ENCODE measurements at places on chromosomes 11 and 22.
A peak's percentile ranks its signal among the peaks of the same experiment; 100 is the strongest.

GRCh38 chr11:6655790-6656583, at the start of gene DCHS1:
Gene DCHS1, minus strand, starts transcription at chr11:6655809. Its CDS starts 14,196 bp downstream, at chr11:6641613.
- peak; percentile 11 for DNase-seq

GRCh38 chr11:134360050-134360835, 28.5 kb downstream of the GLB1L2 start:
- peak; percentile 27 for DNase-seq

DNA sequence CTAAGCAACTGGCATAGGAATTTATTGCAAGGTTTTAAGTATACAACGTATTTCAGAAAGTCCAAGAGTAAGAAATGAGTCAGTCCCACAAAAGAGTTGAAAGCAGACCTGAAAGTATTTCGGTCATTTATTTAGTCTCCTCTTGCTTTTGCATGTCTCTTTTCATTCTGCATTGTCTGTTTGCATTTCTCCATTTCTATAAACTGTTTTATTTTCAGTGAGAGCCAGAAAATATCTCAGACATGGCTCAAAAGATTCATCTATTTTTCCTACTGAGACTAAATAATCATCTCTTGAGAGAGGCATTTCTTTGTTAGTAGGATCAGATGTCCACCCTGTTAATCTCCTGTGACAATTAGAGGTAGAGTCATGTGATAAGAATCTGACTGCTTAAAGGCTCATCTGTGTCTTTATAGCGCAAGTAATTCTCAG, 219.1 kb upstream of the CCDC179 start:
- DNase-seq = no peak

GRCh38 chr11:16095756-16096155, 260.6 kb downstream of the SOX6 start:
- peak; percentile 14 for DNase-seq

- no peak for DNase-seq
Observed at GRCh38 chr11:39990421-39990831, 1469.0 kb downstream of the LRRC4C start.

GRCh38 chr11:129605815-129606214, 209.8 kb upstream of the TMEM45B start:
- DNase-seq = no peak

DNA sequence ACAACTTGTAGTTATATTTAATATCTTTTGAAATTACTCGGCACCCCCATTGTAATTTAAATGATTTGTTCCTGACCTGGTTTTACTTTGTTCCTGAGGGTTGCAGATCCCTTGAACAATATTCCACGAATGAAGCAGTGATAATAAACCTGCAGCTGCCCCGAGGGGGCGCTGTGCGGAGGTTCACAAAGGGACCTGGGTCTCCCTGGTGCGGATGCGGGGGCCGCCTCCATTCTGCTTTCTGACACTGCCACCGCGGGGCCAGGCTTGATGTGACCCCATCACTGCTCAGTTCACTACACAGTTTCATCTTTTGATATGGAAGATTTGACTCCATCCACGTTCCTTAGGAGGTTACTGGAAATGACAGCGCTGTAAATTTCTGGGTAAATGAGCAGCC, 62.9 kb upstream of the PRODH start:
- DNase-seq = no peak

- no peak for DNase-seq
Observed at GRCh38 chr22:19173047-19174035, 5.2 kb downstream of the SLC25A1 start.

GRCh38 chr11:75795276-75796090, 19.5 kb upstream of the UVRAG start:
- DNase-seq = peak; percentile 10

DNA sequence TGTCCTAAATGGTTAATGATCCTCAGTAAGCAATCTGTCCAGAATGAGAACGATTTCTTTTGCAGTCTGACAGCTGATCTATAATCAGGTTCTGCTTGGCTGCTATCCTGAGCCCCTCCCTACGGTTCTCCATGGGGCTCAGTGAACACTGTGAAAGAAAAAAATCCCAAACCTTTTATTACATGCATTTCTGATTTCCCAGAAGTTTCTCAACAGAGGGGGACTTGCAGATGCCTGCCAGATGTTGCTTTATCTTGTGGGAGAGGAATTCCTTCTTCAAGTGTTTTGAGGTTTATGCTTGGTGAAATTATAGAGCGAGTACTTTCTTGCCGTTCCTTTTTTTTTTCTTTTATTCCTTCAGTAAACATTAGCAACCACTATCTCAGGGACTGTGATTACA, 531.9 kb upstream of the ISX start:
- DNase-seq = peak; percentile 6

GRCh38 chr22:48235744-48236143, 1473.3 kb downstream of the TBC1D22A start:
- DNase-seq = no peak

- DNase-seq = peak; percentile 23
Observed at GRCh38 chr11:86068138-86068871, 579 bp downstream of the PICALM start.

- peak; percentile 74 for DNase-seq
Observed at GRCh38 chr11:13210424-13210823, 67.2 kb upstream of the BMAL1 start.

DNA sequence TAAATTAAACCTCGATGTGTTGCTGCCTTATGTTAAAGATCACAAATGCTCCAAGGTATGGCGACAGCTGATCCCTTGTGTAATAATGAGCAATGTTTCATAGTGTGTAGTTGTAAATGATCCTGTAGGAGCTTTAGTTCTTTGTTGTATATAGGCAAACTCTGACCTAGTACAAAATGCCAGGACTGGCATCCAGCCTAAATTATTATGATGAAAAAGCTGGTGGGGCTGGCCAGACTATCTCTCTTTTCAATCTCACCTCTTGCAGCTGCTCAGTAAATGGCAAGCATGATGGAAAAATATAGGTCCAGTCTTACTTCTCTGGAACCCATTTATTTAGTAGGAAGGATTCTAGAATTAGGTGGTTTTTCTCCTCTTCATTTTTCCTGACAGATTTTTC, 345.1 kb upstream of the C11orf87 start:
- no peak for DNase-seq

- DNase-seq = no peak
Observed at GRCh38 chr11:105070306-105070705, 25.2 kb upstream of the CARD16 start.

DNA sequence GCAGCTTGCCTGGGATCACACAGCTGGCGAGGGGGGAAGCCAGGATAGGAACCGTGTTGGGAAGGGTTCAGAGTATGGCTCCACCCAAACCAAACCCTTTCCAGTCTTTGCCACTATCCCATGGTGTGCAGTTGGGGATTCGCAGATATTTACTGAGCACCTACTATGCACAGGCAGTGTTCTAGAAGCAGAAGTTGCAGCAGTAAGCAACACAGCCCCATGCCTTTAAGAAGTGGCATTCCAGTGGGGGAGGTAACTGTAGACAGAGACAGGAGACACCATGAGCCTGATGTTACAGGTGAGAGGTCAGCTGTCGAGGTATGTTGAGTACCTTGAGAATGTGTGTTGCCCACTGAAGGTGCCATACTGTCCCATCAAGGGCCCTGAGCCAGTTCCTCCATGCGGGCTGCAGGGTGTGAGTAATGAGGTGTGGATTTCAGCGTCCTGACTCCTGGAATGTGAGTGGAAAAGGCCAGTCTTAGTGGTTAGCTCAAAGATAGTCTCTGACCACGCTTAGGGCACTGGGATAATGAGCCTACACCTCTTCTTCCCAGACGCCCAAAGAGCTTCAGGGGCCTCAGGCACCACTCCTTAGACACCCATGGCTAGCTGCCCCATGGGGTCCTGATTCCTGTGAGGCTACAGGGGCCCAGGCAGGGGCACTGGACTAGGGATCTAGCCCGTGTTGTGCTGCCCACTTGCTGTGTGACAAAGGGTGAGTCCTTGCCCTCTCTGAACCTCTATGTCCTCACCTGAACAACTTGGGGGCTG, 71.8 kb upstream of the TP53I11 start:
- peak; percentile 59 for DNase-seq

DNA sequence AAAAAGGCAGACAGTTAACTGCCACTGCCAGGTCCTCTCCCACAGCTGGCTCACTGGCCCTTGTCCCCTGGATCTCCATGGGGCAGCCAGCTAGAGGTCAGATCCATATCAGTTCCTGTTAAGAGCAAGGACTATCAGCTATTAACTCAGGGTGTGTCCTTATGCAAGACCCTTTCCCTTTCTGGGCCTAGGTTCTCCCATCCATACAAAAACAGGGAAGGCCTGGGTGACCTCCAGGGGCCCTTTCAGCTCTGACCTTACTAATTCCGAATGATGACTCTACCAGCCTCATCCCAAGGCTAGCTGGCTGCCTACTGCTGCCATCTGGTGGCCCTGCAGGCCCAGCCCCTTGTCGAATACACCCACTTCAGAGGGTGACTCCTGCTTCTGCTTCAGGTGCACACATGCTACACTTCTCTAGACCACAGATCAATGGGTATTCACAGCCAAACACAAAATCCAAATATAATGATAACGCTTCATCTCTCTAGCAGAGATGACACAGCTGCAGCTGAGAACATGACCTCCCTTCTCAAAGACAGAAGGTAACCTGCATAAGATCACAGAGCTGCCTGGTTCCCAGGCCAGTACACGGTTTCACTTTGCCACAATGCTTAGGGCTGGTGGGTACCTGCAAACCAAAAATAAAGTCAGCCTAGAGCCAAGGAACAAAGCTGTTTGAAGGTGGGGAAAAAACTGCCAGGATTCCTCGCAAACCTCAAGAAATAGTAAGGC, 34.1 kb downstream of the SERGEF start:
- peak; percentile 23 for DNase-seq

- DNase-seq = no peak
Observed at GRCh38 chr11:82494988-82495432, 238.7 kb downstream of the FAM181B start.

GRCh38 chr11:5036669-5037068, 9.7 kb upstream of the OR52J3 start:
- DNase-seq = no peak

DNA sequence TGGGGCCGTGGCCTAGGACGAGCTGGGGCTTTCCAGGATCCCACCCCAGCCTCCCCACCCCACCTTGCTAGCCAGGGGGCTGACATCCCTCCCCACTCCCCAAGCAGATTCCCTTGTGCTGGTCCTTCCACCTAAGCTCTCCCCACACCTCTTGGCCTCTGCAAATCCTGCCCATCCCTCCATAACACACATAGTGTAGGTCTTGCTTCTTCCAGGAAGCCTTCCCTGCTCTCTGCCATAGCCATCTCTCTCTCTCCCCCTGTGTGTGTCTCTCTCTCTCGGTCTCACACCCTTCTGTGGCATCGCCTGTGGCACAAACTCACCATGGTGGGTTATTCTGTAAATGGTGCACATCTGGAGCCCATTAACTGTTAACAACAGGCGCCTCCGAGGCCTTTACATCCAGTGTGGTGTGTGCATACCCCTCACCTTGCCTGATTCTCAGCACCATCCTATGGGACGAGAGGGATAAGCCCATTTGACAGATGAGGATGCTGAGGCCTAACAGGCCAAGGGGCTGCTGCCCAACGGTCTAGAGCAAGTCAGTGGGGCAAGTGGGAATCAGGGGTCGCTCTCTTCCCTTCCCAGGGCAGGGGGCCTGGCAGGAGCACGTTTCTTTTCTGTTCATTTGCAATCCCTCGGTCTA, 22.2 kb upstream of the PICK1 start:
- DNase-seq = peak; percentile 67

DNA sequence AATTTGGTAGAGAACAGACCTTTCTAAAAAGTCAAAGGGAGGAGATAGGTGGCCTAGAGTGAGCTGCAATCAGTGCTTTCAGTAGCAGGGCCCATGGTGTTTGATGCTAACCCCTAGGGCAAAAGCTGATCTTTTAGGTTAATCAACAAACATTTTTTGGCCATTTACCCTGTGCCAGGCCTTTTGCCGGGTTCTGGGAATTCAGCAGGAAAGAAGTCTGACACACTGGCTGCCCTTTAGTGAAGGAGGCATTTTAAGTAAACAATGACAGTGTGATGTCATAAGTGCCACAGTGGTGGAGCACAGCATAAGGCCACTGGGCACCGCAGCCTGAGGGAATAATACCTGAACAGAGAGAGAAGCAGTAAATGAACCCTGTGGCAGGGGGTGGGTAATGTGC, 29.0 kb downstream of the C22orf31 start:
- peak; percentile 49 for DNase-seq

GRCh38 chr22:26713823-26714449, 56.5 kb downstream of the MIAT start:
- no peak for DNase-seq

DNA sequence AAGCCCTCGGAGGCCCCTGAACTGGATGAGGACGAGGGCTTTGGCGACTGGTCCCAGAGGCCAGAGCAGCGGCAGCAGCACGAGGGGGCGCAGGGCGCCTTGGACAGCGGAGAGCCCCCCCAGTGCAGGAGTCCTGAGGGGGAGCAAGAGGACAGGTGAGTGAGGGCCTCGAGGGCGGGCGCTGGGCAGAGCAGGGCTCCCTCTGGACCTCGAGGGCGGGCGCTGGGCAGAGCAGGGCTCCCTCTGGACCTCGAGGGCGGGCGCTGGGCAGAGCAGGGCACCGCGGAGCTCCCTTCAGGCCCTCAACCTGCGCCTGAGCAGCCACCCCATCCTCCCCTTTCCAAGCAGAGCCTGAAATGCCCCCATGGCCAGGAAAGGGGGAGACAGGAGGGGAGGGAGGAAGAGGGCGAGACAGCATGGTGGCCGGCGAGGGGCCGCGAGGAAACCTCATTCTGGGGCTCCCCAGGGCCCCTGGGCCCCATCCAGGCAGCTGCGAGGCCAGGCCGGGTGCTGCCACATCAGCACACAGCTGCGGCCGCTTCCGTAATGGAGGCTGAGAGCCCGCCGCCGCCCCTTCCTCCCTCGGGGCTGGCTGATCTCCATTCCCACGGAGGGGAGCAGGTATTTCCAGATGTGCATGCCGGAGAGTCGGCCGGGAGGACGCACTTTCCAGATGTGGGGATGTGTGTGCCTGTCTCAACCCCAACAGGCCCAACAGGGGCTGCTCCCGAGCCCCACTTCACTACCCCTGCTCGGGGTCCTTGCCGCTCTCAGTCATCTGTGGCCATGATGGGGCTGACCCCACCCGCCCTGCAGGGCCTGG, 10.0 kb downstream of the PRR33 start:
- no peak for DNase-seq

- DNase-seq = peak; percentile 46
Observed at GRCh38 chr11:109972181-109972715, 120.9 kb upstream of the ZC3H12C start.

DNA sequence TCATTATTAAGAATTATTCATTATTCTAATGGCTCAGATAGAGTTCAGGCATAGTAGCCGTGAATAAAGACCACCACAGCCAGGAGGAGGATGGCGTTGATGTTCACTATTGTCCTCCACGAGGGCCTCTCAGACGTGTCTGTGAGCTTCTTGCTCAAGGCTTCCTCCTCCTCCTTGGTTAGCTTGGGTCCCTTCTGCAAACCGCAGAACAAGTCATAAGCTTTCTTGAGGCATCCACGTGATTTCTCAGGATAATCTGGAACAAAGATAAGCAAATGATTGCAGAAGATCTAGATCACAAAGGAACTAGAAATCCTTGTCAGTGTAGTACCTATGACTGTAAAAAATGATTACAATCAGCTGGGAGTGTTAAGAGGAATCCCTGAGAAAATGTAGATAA, 13.6 kb upstream of the RFPL2 start:
- DNase-seq = peak; percentile 4

DNA sequence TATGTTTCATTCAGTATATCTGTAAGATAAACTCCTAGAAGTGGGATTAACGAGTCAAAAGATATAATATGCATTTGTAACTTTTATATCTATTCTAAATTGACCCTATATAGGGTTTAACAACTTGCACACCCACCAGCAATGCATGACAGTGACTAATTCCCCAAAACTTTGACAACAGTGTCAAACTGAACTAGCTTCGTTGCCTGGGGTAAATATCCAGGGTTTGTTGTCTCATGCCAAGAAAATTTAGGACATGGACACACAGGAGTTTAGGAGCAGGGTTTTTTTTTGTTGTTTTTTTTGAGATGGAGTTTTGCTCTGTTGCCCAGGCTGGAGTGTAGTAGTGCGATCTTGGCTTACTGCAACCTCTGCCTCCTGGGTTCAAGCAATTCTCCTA, 5.1 kb downstream of the SNU13 start:
- peak; percentile 48 for DNase-seq
